CD4-positive, alpha-beta T cell treated with Interleukin-4 for 1 hour (primary cell): ENCODE measurements at places on chromosomes 5 and 9.

GRCh38 chr5:35407697-35408096, 177.4 kb upstream of the PRLR start:
- no peak for DNase-seq

GRCh38 chr9:79988126-79988525, 416.4 kb downstream of the TLE4 start:
- no peak for DNase-seq

GRCh38 chr5:71770381-71770780, 51.3 kb downstream of the CARTPT start:
- no peak for DNase-seq

DNA sequence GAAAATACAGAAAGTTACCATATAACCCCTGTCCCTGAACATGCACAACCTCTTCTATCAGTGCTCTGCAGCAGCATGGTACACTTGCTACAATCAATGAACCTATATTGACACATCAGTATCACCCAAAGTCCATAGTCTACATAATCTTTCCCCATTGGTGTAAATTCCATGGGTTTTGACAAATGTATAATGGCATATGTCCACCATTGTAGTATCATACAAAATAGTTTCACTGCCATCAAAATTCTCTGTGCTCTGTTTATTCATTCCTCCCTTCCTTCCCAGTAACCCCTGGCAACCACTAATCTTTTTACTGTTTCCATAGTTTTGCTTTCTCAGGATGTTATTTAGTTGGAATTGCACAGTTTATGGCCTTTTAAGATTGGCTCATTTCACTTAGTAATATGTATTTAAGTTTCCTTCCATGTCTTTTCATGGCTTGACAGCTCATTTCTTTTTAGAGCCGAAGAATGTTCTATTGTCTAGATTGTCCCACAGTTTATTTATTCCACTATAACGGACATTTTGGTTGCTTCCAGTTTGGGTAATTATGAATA, 1707.0 kb downstream of the EFNA5 start:
- DNase-seq: no peak

GRCh38 chr9:124911766-124912165, 29.1 kb downstream of the GOLGA1 start:
- no peak for DNase-seq

DNA sequence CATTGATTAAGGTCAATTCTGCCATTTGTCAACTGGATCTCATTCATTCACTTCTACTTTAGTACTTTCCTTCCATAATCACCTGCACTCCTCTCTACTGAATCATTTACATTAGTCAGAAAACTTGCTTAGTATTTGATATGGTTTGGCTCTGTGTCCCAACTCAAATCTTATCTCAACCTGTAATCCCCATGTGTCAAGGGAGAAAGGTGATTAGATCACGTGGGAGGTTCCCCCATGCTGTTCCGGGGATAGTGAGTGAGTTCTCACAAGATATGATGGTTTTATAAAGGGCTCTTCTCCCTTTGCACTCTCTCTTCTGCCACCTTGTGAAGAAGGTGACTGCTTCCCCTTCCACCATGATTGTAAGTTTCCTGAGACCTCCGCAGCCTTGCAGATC, 23.7 kb upstream of the UGCG start:
- DNase-seq: no peak

DNA sequence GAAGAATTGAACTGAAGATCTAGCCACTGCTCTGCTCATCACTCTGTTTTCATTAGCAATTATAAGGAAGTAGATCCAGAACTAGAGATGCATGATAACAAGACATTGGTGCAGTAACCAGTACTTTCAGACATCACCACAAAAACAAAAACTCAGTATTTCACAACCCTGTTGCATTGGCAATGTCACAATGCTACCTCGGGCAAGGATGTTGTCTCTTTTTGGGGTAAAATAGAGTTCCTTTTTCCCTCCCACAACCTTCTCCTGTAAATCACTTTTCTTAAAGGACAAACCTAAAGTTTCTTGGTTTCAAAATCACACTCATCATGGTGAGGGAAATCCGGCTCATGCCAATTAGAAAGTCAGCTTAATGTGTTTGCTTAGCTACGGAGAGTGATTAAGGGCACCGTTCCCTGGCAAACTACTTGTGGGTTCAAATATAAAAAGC, 420.1 kb upstream of the MEF2C start:
- peak; percentile 31 for DNase-seq
